NT2/D1 (cell line): ENCODE measurements at places on chromosomes 6 and 20.

DNA sequence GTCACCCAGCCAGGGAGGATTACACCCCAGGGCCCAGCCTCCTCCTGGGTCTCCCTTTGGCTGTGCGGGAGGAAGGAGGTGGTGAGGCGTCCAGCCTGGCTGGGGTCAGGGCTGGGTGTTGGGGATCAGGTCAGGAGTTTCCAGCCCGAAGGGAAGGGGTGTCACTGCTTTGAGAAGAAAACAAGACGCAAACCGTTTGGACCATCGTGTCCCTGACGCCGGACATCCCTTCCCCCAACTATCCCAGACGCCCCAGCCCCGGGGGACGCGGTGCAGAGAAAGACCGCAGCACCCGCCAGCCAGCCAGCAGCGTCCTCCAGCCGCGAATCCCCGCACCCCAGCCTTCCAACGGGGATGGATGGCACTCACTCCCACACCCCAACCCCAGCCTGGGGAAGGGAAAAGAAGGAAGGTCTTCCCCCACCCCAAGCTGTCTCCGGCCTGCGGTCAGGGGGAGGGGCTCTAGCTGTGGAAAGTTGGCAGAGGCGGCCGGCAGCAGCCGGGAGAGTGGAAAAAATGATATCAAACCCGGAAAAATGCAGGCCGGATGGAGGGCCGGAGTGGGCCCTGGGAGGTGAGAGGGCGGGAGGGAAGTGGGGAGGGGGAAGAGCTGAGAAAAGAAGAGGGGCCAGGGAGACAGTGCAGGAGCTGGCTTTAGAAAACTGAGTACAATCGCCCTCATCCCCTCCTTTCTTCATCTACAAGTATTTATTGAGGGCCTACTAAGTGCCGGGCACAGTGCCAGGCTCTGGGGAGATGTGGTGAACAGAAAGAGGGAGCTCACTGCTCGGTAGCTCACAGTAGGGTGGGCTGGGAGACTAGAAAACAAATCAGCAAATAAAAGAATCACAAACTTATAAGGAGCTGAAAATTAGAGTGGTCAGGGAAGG is 10.6 kb downstream of the REM1 start:
- DNase-seq = no peak

DNA sequence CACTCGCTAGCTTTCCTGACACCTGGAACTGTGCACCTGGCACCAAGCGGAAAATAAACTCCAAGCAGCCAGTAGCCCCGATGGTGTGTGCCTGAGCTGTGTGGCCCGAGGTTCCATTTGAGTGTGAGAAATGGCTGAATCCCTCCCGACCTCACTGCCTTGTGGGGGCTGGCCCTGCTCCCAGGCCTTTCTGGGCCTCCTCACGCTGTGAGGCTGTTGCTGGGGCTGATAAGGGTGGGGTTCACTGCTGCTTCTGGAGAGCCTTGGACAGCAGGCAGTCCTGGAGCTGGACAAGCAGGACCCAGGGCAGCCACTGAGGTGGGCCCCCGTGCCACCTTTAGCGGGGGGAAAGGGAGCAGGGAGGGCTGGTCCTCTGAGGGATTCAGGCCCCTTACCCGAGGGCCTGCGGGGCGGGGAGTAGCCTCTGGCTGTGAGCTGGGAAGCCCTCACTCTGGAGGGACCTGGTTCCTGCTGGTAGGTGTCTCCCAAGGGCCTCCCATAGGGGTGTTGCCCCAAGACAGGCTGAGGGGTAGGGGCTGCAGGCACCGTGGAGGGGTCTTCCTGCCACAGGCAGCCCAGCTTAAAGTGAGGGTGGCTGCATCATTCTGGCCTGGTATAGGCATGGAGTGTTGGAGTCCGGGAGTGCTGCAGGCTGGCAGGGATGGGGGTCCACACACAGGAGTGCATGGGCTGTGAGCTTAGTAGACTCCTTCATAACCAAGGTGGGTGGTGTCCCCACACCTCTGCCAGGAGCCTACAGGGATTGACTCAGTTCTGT is 1.7 kb downstream of the PPDPF start:
- DNase-seq = no peak

DNA sequence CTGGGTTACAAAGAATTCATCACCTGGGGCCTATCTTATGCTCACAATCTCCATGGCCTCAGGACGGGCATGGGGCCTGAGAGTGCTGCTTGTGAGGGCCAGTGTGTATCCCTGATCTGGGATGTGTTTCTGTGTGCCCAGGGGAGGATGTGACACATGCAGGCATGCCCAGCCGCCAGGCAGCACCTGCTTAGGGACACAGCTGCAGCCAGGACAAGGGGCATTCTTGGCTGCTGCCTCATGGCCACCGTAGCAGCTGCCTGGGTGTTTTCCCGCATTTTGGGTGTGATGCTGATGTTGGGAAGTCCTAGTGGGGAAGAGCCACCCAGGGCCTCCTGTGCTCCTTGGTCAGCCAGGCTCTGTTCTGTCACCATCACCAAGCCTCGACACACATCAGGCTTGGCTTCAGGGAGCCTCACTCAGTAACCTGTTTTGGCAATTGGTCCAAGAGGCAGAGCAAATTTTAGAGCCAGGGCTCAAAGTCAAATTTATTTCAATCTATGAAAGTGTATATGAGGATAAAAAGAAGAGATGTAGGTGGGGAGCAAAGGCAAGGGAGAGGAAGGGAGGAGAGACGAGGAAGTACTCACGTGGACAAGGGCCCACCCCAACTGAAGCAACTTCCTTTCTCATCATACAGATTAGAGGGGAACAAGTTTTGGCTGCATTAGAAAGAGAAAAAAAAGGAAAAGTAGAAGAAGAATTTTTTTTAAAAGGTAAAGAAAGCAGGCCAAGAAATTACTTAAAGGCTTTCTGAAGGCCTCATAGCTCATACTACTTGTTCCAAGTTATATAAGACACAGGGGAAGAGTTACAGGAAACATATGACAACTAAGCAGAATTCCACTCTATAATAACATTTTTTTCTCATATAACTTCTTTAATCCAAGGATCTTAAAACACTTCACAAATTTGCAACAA is 269.9 kb upstream of the SUPT3H start:
- DNase-seq = no peak

- no peak for DNase-seq
Observed at GRCh38 chr6:91681296-91681695, 1094.4 kb upstream of the MAP3K7 start.

DNA sequence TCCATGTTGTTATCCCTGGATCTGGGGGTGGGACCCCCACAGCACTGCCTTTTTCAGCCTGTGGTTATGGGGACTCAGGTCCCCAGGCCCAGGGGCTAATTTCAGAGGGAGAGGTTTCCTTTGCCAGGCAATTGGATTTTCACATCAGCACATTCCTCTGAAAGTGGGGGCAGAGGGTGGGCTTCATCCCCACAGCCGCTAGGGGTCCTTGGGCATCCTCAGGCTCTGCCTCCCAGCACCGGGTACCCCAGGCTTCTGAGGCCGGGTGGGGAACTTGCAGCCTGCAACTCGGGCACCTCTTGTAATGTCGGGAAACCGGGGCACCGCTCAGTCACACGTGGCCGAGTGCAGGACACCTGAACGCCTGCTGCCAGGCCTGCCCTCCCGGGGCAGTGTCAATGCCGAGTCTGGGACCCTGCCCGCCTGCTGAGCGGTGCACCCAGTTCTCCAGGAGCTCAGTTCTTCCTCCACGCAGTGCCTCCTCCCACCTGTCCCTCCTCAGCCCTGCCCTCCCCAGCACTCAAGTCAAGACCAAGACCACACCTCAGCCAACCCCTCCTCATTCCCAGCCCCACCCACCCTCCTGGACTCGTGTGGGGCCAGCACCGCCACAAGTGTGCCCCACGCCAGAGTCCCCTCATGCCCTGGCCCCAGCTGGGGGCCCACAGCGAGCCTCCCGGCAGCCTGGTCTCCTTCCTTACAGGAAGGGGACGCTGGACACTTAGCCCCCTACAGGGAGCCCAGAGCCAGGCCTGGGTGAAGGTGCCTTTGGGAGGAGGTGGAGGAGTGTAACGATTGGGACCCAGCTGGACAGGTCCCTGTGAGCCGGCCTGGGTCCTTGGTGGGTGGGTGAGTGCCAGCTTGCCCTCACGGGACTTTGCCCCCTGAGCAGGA is 8.8 kb upstream of the CHRNA4 start:
- DNase-seq = no peak

DNA sequence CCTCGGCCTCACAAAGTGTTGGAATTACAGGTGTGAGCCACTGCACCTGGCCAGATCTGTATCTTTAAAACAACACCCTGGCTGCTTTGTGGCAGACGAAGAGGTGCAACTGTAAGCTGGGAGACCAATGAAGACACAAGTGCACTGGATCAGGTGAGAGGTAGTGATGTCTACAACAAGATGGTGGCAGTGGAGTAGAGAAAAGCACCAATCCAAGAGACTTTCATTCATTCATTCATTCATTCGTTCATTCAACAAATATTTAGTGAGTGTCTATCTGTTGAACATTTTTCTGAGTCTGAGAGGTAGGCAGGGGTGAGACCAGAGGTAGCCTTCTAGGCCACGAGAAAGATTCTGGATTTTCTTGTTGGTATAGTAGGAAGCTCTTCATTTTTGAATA is 36.9 kb upstream of the TTPAL start:
- no peak for DNase-seq

DNA sequence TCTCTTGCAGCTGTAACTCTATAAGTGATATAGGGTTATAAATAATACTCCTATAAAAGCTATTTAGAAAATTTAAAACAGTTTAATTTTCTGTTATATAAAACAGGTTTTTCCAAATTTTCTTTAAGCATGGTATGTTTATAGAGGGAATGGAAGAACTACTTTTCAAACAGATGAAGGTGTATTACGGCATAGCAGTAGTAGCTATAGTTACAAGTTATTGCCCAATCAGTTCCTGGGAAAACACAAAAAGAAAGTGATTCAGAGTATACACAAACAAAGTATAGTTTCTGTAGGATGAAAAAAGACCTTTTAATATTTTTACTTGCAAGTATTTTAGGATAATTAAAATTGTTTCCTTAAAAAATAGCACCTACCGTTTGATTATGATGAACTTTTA is 9.8 kb downstream of the SLC17A5 start:
- DNase-seq = no peak

DNA sequence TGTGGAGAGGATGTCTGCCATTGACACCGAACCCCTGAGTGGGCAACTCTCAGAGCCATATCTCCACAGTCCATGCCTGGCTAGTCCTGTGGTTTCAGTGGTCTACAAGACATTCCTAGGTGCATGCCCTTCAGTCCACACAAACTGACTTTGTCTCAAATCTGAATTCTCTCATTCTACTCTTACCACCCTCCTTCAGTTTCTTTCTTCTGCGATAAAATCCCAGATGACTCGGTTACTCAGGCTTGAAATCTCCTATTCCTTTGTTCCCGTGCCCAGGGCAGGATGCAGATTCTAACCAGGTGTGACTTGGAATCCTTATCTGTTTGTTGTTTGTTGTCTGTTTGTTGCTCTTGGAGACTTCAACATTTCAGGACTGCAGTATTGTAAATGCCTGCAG is 9.3 kb downstream of the CDS2 start:
- DNase-seq = no peak

DNA sequence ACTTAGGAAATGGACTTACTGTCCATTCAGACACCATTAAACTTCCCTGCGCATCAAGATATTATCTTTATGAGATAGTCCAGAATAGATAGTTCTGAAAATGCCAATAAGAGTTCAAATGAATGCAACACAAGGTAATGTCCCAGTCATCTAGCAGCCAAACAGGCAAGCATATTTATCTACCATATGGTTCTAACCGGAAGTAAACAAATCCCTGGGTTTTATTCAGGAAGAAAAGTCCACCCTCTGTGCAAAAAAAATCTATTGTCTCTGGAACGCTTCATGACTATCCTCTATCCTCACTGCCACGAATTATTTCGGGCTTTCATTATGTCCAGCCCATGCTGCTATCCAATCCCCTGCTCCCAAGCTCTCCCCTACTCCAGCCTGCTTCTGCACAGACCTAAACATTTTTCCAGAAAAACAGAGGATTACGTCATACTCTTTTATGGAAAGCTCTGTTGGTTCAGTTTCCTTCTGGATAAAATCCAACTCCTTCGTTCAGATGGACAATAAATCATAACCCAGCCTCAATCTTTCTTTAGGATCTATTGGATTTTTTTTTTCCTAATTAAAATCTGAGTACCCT is 11.4 kb downstream of the PPIL6 start:
- no peak for DNase-seq

- DNase-seq = no peak
Observed at GRCh38 chr6:108952776-108953486, 104.7 kb downstream of the ARMC2 start.

DNA sequence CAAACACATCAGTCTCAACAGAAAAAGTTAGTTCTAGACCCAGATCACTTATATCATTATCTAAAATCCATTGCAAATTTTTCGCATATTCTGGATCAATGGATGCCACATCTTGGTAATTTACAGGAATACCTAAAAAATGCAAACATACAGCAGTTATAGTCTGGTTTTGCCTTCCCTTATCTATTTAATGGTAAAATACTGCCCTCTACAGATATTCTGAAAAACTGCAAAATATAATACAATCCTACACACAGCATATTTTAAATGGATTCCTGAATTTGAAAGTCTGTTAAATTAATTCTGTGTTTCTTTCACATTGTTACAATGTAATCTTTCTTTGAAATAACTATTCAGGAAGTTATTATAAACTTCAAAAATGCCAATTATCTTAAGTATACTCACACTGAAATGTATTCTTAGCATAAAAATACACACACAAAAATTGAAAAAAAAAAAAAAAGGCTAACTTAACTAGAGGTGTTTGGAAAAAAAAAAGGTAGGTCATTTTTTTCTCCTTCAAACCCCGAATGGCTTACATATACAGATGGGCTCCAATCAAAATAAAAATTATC is 88.4 kb downstream of the HACE1 start:
- DNase-seq = no peak

- DNase-seq = no peak
Observed at GRCh38 chr6:32483968-32484613, 44.4 kb downstream of the HLA-DRA start.

DNA sequence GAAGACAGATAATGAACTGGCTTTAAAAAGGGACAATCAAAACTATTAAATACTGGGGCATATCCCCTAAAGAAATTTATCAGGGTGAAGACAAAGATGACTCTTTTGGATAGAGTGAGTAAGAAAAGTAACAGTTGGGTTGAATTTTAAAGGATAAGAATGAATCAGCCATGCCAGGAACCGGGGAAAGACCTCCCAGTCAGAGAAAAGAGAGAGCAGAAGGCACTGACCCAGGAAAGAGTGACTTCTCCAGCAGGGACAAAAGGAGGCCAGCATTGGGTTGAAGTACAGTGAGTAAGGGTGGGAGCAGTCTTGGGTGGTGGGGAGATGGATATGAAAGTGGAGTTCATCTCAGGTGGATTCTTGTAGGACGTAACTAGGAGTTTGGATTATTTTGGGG is 516.9 kb upstream of the JAG1 start:
- DNase-seq = no peak

DNA sequence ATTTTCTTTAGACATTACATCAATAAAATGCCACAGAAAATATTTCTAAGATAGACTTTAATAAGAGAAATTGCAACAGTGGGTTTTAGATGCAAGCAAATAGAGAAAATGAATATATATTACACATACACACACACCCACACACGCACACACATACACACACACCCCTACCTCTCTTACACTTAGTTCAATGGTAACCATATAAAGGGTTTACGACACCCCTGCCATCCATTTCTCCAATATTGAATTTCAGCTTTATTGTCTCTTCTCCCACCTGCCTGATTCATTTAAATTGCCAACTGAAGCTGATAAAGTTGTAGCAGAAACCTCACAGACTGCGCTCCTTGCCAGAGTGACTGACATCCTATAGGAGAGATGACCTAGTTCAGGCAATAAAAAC is 154.6 kb downstream of the ADAT2 start:
- no peak for DNase-seq
